ENCODE measurements at places on chromosomes 1 and 21.

- no peak for DNase-seq
These were observed 29.1 kb downstream of the ZBTB17 start for GRCh38 chr1:15946571-15947381.

DNA sequence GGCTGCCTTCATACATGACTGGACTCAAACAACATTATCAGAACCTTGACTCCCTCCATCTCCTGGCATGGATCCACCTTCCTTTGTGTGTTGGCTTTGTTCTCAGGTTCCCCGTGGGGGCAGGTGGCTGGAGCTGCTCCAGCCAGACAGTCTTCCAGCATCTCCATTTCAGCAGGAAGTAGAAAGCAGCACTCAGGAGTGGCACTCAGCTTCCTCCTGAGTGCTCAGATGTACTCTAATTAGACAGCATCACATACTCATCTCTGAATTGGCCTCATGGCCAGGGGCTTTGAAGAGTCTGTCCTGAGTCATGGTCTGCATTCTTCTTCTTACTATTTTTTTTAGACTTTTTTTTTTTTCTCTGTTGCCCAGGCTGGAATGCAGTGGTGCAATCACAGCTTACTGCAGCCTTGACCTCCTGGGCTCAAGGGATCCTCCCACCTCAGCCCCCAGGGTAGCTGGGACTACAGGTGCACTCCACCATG lies 27.9 kb downstream of the OVAAL start:
- no peak for DNase-seq

DNA sequence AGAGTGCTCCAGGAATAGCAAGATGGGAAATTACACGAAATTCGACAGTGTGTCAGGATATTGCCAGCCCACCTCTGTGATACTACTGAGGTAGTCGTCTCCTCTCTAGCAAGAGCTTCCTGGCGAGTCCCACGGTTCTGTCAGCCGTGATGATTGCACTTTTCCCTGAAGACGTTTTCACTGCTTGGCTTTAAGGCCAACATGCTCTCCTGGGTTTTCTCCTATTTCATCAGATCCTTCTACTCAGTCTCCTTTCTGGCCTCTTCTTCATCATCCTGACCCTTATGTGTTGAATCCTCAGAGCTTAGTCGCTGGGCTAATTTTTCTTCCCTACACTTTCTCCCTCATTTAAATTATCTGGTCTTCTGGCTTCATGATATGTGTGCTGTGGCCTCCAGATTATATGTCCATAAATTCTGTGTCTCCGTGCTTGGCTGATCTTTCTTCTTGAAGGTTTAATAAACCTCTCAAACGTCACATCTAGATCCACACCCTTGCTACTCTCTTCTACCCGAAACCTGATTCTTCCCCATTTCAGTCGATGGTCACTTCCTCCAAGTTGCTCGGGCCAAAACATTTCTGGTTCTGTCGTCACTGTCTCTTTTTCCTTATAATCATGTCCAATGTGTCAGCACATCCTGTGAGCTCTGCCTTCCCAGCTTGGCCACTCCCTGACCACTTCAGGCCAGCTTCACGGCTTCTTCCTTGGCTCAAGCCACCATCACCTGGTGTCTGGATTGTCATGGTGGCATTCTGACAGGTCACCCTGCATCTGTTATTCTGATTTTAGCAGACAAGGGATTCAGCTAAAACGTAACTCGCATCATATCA lies 12.2 kb downstream of the OR2B11 start:
- no peak for DNase-seq

DNA sequence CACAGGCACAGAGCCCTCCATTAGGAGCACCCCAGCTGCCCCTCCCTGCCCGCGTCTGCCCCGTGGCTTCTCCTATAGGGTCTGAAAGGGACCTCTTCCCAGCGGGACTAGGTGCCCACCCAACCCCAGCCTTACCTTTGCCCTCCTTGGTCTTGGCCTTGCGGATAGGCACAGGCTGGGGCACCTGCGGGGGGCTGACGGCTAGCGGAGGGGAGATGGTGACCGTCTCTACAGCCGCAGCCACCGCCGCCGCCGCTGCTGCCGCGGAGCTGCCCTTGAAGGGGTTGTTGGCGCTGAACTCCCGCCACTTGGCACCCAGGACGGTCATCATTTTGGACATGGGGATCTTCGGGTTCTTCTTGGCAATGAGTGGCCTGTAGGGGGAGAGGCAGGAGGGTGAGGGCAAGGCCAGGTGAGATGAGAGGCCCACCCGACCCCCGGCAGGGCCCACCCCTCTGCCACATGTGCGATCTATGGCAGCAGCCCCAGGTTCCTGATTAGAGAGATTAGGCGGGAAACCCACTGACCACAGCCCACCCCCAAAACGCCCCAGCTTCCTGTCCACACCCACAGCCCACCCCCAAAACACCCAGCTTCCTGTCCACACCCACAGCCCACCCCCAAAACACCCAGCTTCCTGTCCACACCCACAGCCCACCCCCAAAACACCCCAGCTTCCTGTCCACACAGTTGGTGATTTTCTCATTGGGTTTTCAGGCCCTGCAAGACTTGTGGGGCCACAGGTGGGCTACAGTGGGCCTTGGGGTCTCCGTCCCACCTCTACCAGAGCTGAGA lies 25.4 kb downstream of the CHD5 start:
- no peak for DNase-seq

DNA sequence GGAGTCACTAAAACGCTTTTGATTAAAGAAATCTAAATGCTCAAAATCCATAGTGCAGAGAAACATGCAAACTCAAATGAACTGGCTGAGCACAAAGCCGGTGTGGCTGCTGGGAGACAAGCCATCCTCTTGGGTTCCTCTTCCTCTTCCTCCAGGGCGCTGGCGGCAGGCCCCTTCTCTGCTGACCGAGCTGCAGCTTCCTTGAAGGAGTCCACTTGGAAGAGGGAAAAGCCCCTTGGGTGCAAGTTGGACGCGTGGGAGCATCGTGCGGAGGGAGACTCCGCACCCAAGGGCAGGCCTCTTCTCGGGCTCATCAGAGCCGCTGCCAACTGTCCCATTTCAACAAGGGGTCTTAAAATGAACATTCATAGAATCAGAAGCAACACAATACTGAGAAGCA lies 7.9 kb downstream of the CCNL2 start:
- no peak for DNase-seq

- DNase-seq = no peak
These were observed 42.8 kb downstream of the SAMD13 start for GRCh38 chr1:84344286-84344685.

Measured in activated CD8-positive, alpha-beta memory T cell treated with anti-CD3 and anti-CD28 coated beads for 48 hours (primary cell).